ENCODE measurements at places on chromosomes 16 and 17.

DNA sequence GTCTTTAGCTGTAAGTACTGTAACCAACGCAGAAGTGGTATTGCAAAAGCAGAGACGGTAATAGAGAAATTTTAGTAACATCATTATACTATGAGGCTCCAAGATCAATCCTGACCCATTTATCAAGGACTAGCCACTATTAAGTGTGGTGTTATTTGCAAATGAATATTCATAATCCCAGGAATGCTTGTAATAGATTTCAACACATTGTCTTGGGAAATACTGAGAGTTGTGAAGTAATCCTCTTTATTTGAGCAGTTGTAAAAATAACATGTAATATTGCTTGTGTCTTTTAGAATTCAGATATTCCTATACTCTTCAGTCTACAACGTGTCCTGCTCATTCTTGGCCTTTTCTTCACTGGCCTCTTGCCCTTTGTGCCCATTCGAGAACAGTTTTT is 46.4 kb downstream of the GDPD1 start:
- no peak for DNase-seq

DNA sequence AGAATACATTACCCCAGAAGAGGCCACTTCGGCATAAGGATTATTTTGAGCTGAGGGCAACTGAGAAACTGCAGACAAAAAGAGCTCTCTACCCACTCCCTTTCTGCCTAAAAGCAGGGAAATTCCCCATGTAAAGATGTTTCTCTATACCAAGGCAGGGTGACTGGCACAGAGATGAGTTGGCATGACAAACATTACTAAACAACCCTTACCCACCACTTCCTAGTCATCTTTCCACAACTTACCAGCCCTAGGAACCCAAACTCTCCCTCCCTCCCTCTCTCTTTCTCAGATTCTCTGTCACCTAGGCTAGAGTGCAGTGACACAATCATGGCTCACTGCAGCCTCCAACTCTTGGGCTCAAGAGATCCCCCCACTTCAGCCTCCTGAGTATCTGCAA is 68.6 kb downstream of the EMP2 start:
- DNase-seq, result no peak

GRCh38 chr17:69734656-69735055 is 320.2 kb downstream of the MAP2K6 start:
- DNase-seq, result no peak

- DNase-seq, result no peak
Measured at GRCh38 chr17:45312477-45313420, 4.1 kb downstream of the MAP3K14 start.

DNA sequence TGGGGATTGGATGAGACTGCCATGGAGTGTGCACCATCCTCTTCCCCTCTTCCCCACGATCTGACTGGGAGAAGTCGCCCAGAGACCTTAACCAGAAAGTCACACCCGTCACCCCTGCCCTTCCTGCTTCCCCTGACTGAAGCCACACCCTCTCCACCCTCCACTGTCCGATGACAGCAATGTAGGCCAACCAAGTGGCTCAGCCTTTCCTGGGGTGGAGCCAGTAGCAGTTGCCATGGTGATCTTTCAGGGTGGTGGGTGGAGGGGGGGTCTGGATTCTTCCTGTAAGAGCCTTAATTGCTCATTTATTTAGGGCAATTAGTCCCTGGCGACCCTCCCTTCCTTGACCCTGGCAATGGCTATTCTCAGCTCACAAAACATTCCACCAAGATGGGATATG is 37.5 kb upstream of the PHB1 start:
- DNase-seq, result no peak

- no peak for DNase-seq
Measured at GRCh38 chr17:72967977-72968585, 124.4 kb downstream of the SLC39A11 start.

- no peak for DNase-seq
Measured at GRCh38 chr17:37847811-37848331, 76.3 kb upstream of the TBC1D3K start.

DNA sequence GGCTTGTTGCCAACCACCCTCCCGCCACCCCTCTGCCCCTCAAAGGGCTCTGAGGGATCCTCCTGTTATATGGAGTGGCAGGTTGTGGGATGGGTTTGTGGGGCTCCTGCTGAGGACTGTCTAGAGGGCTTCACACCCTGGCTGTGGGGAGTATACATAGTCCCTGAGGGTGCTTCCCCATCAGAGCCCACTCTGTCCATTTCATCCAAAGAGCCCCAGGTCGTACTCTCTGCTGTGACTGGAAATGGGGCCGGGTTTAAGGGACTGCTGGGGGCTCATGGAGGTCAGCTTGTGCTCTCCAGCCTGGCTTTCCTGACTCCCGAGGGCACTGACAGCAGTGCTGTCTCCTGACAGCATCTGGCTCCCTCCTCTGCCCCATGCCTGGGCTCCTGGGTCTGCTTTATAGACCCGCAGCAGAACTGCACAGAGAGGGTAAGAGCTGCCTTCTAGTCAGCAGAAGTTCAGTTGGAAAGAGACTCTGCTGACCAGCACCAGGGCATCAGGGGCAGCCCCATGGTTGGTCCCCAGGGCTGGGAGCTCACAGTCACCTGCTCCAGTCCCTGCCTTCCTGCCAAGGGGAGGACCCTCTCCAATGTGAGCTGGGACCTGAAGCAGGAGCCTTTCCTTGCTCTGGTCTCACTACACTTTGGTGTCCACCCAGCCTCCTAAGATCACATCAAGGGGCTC is 17.8 kb upstream of the TNS4 start:
- no peak for DNase-seq

- DNase-seq, result no peak
Measured at GRCh38 chr16:30895627-30896260, 670 bp upstream of the CTF1 start.

- DNase-seq, result peak; percentile 54
Measured at GRCh38 chr17:10513299-10514067, 4.9 kb downstream of the MYH1 start.

DNA sequence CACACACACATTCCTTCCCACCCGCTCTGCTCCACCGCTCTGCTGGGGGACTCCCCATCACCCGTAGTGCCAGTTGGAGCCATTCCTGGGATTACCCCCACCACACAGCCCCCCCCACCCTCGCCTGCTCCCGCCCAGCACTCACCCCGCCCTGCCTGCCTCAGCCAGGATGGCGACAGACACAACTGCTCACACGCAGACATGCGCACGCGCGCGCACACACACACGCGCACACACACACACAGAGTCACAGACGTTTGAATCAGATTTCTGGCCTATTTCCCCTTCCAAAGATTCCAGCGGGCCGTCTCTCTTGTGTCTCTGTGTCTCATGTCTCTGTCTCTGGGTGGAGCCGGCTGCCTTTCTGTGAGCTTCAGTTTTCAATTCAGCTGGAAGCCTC is 4.4 kb downstream of the CACNA1G start:
- peak; percentile 20 for DNase-seq

DNA sequence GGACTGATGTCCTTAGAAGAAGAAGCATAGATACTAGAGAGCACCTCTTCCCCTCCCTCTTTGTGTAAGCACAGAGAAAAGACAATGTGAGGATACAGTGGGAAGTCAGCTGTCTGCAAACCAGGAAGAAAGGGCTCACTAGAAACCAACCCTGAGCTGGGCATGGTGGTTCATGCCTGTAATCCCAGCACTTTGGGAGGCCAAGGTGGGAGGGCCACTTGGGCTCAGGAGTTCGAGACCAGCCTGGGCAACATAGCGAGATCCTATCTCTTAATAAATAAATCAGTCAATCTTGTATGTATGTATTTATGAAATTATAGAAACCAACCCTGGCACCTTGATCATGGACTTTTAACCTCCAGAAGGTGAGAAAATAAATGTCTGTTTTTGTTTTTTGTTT is 118.3 kb downstream of the NPIPB5 start:
- no peak for DNase-seq

GRCh38 chr16:71303938-71304337 is 14.7 kb upstream of the CMTR2 start:
- peak; percentile 22 for DNase-seq

DNA sequence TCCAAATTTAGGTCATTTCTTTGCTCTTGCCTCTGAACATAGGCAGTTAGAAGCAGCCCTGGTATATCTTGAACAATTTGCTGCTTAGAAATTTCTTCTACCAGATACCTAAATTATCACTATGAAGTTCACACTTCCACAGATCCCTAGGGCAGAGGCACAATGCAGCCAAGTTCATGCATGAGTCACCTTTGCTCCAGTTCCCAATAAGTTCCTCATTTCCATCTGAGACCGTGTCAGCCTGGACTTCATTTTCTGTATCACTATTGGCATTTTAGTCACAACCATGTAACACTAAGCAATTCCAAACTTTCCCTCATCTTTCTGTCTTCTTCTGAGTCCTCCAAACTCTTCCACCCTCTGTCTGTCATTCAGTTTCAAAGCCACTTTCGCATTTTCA is 45.0 kb downstream of the KCNJ16 start:
- no peak for DNase-seq

Data from NCI-H226 (cell line).